Naive thymus-derived CD4-positive, alpha-beta T cell (primary cell): ENCODE measurements at places on chromosomes 3 and 15.
A peak's percentile ranks its signal among the peaks of the same experiment; 100 is the strongest.

GRCh38 chr3:122168044-122168443 is 15.4 kb upstream of the CASR start:
- no peaks in the 10 kb centered on the region for H3K36me3 ChIP-seq
- no peak for DNase-seq
- H3K27ac ChIP-seq = no peak overlapping the region
- H3K4me1 ChIP-seq = no peaks in the 10 kb centered on the region
- no peaks in the 10 kb centered on the region for H3K27me3 ChIP-seq

GRCh38 chr3:172562871-172563865 is 39.9 kb upstream of the TNFSF10 start:
- peak overlapping the region; percentile 26 for H3K4me3 ChIP-seq
- no peaks in the 10 kb centered on the region for H3K27me3 ChIP-seq
- peaks cover 15% of the 10 kb centered on the region for H3K4me1 ChIP-seq
- no peak overlapping the region for H3K27ac ChIP-seq
- H3K36me3 ChIP-seq = no peaks in the 10 kb centered on the region
- no peak for DNase-seq

GRCh38 chr15:59570315-59570714 is 41.3 kb upstream of the GCNT3 start:
- no peak overlapping the region for H3K4me3 ChIP-seq
- no peaks in the 10 kb centered on the region for H3K27me3 ChIP-seq
- no peaks in the 10 kb centered on the region for H3K4me1 ChIP-seq
- no peaks in the 10 kb centered on the region for H3K36me3 ChIP-seq
- H3K27ac ChIP-seq = no peak overlapping the region

GRCh38 chr3:5036858-5037257 is 57.6 kb downstream of the BHLHE40 start:
- no peak overlapping the region for H3K27ac ChIP-seq
- no peak for DNase-seq
- no peaks in the 10 kb centered on the region for H3K4me1 ChIP-seq
- H3K36me3 ChIP-seq = no peaks in the 10 kb centered on the region

DNA sequence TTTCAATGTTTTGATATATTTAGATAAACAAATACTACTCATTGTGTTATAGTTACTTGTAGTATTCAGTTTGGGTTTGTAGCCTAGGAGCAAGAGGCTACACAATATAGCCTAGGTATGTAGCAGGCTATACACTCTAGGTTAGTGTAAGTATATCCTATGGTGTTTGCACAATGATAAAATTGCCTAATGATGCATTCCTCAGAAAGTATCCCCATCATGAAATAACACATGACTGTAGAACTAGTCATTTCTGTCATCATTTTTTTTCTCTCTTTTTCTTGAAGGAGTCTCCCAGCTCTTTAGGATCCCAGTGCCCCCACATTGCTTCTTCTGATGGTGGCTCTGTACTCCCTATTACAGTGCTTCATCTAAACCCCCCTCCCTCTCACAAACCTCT is 157.7 kb upstream of the CADPS start:
- H3K36me3 ChIP-seq = no peaks in the 10 kb centered on the region
- H3K27ac ChIP-seq = no peak overlapping the region
- H3K27me3 ChIP-seq = no peaks in the 10 kb centered on the region
- no peak for DNase-seq
- H3K4me3 ChIP-seq = no peak overlapping the region

DNA sequence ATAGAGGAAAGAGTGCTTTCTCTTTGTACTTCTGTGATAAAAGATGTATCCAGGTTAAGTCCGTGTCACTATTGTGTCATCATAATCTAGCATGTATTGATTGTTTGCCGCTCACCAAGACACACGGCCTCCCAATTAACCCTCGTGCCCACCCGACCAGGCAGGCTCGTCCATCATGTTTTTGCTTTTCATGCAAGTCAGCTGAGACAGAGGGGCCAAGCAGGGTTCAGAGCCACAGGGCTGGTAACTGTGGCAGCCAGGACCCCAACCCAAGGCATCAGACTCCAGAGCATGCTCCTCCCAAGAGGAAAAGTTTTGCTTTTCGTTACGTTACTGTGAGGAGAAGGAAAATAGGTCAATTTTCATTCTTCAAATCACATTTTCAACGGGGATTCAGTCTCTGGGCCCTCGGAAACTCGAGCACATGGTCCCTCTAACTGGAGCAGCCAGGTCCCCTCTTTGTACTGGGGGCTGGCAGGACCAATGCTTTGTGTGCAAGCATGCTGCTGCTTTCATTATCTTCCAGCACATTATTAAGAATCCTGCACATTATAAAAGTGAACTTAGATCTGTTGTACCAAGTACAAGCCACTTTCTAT is 161.1 kb upstream of the TOPAZ1 start:
- no peaks in the 10 kb centered on the region for H3K36me3 ChIP-seq
- no peak overlapping the region for H3K27ac ChIP-seq
- no peaks in the 10 kb centered on the region for H3K4me1 ChIP-seq
- H3K27me3 ChIP-seq = no peaks in the 10 kb centered on the region
- H3K4me3 ChIP-seq = no peak overlapping the region
- DNase-seq = no peak

GRCh38 chr3:127135241-127136023 is 57.5 kb upstream of the PRR23E start:
- no peaks in the 10 kb centered on the region for H3K36me3 ChIP-seq
- H3K4me3 ChIP-seq = no peak overlapping the region
- no peak for DNase-seq
- H3K27me3 ChIP-seq = no peaks in the 10 kb centered on the region

DNA sequence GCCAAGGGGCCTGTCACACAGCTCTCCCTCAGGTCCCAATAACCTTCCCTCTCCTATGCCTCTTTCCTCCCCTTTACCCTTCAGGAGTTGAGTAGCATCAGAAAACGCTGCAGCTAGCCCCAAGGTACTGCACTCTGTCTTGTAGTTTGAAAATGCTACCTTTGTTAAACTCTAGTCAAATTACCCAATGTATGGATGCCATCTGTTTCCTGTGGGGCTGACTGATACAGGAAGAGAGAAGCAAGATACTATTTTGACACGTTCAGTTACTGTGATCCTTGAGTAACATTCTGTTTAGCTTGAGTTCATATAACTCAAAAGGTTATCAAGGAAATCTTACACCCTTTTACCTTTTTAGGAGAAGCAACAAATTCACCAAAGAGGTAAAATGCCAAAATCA is 493.1 kb downstream of the FHIT start:
- no peaks in the 10 kb centered on the region for H3K4me1 ChIP-seq
- H3K36me3 ChIP-seq = no peaks in the 10 kb centered on the region
- DNase-seq = no peak

GRCh38 chr3:13867732-13868131 is 12.1 kb downstream of the WNT7A start:
- DNase-seq = no peak
- no peaks in the 10 kb centered on the region for H3K27me3 ChIP-seq
- H3K27ac ChIP-seq = peak overlapping the region; percentile 92

DNA sequence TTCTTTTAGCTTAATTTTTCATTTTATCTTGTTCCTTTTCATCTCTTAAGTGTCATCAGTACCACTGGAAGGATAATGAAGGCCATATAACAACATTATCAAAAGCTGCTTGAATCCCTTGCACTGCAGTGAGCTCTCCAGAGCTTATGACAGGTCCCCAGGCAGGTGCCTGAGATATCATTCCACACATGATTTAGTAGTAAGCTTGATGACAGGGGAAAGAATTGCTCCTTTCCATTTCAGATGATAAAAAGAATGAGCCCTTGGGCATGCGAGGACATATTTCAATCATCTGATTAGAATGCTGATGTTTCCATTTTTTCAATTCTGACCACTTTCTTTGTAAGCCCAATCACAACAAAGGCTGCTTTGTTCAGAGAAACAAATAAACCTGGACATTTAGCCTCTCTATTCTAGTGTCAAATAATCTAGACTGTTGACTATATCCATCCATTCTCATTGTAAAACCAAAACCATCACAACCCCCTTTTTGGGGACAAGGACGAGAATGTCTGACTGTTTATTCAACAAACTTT is 567.8 kb downstream of the IGSF11 start:
- H3K27ac ChIP-seq = no peak overlapping the region
- H3K36me3 ChIP-seq = no peaks in the 10 kb centered on the region
- H3K27me3 ChIP-seq = no peaks in the 10 kb centered on the region

DNA sequence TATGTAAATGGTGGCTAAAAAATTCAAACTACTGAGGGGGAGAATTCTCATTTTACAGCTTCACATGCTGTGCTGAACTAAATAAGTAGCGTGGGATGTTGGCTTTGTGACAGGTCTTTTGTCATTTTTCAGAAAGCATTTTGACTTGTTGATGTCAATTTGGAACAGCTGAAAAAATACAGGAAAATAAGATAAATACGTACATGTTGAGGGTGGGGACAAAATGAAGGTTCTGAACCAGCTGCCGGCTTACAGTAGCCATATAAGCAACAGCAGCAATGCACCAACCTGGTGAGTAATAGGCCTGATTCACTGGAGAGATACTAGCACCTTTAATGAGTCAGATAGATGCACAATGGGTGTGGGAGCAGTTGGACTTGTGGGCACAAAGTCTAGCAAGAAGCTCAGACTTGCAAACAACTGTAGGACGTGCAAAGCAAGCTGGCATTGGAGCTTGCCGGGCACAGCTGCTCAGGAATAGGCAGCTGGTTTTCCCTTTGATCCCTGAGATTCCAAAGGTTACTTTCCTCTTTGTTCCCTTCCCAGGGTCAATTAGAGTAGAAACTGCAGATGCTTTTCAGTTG is 12.9 kb downstream of the B3GNT5 start:
- H3K36me3 ChIP-seq = no peaks in the 10 kb centered on the region
- H3K27ac ChIP-seq = no peak overlapping the region
- no peaks in the 10 kb centered on the region for H3K27me3 ChIP-seq
- no peak overlapping the region for H3K4me3 ChIP-seq

GRCh38 chr3:125605756-125606155 is 10.5 kb upstream of the OSBPL11 start:
- no peaks in the 10 kb centered on the region for H3K27me3 ChIP-seq
- DNase-seq = no peak
- H3K4me3 ChIP-seq = no peak overlapping the region
- H3K27ac ChIP-seq = no peak overlapping the region

DNA sequence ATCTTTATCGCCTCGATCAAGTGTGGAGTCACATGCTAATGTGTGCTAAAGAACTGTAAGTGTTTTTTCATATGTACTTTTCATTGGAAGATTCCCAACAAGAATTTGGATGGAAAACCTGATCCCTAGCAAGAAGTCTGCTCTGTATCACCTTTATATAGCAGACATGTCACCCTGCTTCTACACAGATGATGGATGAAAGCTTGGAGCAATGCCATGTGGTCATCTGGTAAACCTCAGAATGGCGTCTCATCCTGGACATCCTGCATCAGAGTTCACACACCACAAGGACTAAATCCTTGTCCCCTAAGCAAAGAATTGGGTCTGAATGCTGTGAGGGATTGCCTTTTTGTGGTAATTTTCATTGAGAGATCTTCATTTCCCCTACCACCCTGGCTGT is 42.1 kb upstream of the CTDSPL start:
- H3K36me3 ChIP-seq = no peaks in the 10 kb centered on the region
- DNase-seq = no peak
- no peak overlapping the region for H3K4me3 ChIP-seq
- H3K27ac ChIP-seq = no peak overlapping the region

DNA sequence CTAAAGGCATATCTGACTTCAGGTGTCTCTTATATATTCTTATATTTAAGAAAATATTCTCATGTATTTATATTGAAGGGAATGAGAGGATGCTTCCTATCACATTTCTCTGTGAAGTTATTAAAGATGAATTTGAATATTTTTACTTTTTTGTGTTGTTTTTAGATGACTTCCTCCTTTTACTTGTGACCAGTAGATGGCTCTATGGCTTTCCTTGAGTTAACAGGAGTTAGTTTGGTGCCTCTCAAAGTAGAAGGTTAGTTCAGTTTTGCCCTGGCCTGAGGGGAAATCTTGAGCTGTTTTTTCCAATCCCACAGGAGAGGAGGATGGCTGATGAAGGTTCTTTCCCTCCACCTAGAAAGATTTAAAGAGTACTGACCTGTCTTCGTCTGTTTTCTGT is 80.7 kb downstream of the SQOR start:
- no peak overlapping the region for H3K27ac ChIP-seq
- no peak for DNase-seq
- no peak overlapping the region for H3K4me3 ChIP-seq
- H3K4me1 ChIP-seq = no peaks in the 10 kb centered on the region
- peaks cover 5% of the 10 kb centered on the region for H3K27me3 ChIP-seq

DNA sequence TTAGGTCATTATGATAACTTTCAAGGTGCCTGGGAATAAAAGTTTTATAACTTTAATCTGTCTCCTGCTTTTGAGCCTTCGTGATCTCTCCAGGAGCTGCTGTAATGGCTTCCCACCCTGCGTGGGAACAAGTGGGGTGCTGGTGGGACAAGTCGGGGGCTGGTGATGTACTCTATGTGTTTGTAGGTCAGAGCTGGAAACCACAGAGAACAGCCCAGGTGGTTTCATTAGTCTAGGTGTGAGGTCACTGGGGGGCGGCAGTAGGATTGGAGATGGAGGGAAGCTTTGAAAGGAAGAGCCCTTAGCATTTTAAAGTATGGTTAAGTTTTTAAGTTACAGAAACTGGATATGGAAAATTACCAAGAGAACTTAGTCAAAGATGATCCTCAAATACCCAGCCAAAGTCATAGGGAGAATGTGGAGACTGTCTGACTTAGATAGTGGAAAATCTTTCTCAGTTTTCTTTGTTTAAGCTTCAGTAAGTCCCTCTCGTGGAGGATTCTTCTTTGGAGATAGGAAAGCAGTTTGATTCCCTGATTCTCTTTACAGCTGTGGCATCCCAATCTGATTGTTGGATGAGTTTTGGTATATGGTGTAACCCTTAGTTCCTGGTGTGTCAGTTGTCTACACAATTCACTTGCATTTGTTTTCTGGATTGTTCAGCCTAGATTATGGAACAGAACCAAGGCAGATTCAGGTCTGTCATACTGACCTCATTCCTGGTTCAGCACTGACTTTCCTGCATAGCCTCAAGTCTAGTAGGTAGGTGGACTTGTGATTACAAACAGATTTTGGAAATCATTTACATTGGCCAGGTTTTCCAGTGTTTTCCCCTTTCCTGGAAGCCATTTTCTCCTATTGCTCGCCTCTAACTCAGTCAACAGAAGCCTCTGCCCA is 115.6 kb downstream of the FNDC3B start:
- no peaks in the 10 kb centered on the region for H3K4me1 ChIP-seq
- DNase-seq = no peak
- no peaks in the 10 kb centered on the region for H3K27me3 ChIP-seq
- no peaks in the 10 kb centered on the region for H3K36me3 ChIP-seq
- H3K4me3 ChIP-seq = no peak overlapping the region
- H3K27ac ChIP-seq = no peak overlapping the region

- H3K27ac ChIP-seq = no peak overlapping the region
- H3K27me3 ChIP-seq = no peaks in the 10 kb centered on the region
- no peak overlapping the region for H3K4me3 ChIP-seq
- no peak for DNase-seq
Measured at GRCh38 chr3:183244981-183245476, 8.0 kb upstream of the B3GNT5 start.
